Activated CD4-positive, alpha-beta T cell treated with anti-CD3 and anti-CD28 coated beads, Interleukin-2, amount 50 U/mL, for 1 hour (primary cell): ENCODE measurements at places on chromosomes 1 and 21.

DNA sequence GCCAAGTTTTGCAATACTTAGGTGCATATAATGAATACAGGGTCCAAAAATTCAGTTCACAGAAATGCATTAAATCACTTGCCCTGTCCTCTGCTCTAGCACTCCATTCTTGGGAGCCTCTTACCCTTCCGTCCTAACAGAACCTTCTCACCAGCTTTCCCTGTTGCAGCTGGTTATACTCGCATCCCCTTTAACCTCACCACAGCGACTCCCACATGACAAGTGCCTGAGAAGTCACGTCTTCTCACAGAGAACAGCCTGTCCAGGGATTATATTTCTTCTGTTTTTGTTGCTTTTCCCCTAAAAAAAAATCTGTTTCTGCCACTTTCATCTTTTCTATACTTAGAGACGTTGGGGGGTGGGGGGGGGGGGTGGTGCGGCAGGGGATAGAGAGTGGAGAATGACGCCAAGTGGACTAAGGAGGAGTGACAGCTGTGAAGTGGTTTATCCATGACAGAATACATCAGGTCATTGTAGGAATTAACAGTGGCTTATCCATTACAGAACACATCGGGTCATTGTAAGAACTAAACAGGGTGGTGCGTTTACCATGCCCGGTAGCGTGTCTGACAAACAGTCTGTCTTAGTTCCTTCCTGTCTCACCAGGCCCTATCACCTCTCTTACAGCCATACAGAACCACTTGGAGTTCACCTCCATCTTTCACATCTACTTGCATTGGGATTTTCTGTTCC, 117.6 kb downstream of the UBE2U start:
- no peak for DNase-seq

DNA sequence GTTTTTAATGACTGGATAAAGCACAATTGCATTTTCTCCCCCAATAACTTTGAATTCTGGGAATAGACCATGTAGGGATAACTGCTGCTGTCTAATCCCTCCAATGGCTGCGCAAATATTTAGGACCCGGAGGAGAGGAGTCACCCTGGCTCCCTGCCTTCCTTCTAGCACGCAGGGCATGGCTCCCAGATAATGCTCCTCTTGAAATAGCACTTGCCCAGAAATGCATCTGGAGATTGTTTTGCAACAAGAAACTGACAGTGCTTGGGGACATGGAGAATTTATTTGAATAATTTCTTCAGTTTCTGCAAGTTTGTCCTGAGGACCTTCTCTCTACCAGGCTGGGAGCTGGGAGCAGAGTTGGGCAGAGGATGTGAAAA, 83.5 kb downstream of the MAN1C1 start:
- DNase-seq, result no peak

DNA sequence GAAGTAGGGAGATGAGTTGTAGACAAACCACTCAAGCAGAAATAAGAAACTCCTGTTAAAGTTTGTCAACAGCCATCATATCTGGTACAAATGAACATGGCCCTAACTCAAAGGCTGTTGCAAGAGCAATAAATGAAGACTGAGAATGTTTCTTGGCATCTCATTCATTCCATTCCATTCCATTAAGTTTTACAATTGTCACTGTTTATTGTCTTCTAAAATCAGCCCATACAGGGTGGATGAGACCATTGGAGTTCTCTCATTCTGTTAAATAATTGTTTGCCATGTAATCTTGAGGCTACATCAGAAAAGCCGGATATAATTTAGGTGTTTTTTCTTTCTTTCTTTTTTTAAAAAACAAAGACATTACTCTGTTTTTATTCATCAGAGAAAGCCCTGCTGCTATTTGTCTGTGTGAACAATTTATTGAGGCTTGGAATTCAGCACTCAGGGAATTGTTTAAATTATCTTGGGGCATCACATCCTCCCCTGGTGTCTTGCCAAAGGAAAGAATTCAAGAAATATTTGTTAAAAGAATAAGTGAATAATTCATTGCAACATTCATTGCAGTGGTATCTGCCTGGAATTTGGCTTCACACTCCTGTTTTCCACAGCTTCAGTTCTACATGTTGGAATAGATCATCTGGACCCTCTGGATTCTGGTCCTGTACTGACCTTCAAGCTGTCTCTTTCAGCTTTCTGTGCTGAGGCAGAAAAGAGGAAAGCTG, 604.5 kb downstream of the PLPP3 start:
- DNase-seq, result no peak

- no peak for DNase-seq
These were observed 164.8 kb downstream of the USP25 start for GRCh38 chr21:15894596-15894995.
